AG10803 (cell line): ENCODE measurements at places on chromosomes 7 and 10.

DNA sequence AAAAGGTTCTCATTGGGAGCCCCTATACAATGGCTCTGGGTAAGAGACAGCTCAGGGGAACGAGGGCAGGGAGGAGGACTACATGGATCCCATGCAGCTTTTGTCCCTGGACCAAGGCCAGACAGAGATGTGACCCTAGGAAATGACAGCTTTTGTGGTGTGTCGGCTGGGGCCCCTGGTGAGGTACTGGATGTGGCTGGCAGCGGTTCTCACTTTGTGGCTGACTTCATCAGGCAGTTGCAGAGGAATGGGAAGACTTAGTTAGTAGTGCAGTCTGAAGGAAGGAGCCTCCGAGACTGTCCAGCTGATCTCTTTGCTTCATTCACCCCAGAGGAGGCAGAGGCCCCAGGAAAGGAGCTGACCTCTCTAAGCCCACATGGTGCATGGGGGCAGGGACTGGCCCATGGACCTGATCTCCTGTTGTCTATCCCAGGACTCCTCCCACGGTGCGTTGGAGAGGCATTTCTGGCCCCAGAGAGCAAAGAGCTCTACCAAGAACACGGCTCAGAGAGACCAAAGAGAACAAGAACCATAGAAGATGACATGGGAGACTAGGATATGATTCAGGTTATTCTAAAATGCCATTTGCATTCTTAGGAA is 202.9 kb downstream of the RPS24 start:
- no peak for DNase-seq

DNA sequence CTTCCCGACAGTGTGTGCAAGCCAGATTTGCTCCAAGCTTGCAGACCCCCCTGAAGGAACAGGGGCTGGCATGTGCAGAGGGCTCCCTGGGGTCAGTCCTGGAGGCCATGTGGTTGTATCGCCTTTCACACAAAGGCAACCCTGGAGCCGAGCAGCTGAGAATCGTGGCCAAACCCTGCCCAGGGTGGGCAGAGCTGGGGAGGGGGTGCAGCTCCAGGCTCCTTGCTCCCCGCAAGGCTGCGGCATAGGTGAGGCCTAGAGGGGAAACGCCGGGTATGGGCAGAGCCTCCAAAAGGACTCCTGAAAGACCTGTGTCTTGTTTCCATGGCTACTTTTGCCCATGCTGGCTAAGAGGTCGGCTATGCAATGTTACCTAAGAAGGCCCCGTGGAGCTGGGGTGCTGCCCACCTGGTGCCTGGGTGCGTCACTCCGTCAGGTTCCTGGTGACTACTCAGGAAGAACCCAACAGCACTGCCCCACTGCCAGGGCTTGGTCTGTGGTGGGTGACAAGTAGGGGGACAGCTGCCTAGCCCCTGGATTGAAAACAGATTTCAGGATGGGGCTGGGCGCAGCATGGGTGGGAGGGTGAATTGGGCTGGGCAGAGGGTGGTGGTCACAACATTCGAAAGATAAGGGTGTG is 171.0 kb upstream of the SHH start:
- DNase-seq: no peak

GRCh38 chr7:66296-66695 is 126.1 kb upstream of the FAM20C start:
- DNase-seq: no peak

GRCh38 chr7:128000854-128001265 is 30.4 kb downstream of the LRRC4 start:
- no peak for DNase-seq

- DNase-seq: no peak
Observed at GRCh38 chr7:18361756-18362155, 133.8 kb upstream of the HDAC9 start.

- DNase-seq: peak; percentile 48
Observed at GRCh38 chr7:24573554-24574338, 494 bp downstream of the PALS2 start.

DNA sequence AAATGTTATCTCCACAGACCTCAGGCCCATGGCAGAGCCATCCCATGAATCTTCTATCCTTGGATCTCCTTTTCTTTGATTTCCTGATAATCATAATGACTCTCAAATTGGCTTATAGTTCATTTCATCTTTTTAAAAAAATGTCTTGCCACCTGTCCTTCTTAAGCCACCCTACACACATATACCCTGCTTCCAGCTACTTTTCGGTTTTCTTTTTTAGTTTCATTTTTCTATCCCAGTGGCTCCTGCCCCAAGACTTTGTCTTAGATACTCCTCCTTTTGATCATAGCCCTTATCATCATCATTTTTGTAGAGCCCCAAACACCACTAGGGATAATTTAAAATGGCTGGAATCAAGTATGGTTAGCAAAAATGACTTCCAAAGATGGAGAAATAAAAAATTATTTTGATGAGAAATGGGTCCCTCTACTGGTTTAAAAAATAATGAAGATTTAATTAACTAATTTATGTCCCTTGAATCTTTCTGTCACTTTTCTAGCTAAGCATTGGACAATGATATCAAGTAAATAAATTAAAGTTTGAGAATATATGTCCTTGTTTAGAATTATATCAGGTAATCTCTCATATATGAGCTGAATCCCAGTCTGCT is 277.3 kb upstream of the SEMA3D start:
- DNase-seq: no peak

GRCh38 chr7:33970536-33970935 is 65.2 kb downstream of the BMPER start:
- DNase-seq: peak; percentile 67
